Endothelial cell of umbilical vein (primary cell): ENCODE measurements at places on chromosomes 4 and X. TPM values are rescaled to one million over a fixed set of nuclear protein-coding genes. Genes with fewer than 3 reads are reported as not detected.

GRCh38 chr4:151808542-151808941 is 47.7 kb upstream of the GATB start:
- no peak for DNase-seq

GRCh38 chr4:168572002-168572401 is 75.2 kb downstream of the PALLD start:
- DNase-seq = no peak

The CHRNA9 gene
- not detected in 2 replicates for polyA plus RNA-seq

GRCh38 chr4:78552389-78553042 is 946 bp downstream of the ANXA3 start:
- DNase-seq = peak; percentile 76

DNA sequence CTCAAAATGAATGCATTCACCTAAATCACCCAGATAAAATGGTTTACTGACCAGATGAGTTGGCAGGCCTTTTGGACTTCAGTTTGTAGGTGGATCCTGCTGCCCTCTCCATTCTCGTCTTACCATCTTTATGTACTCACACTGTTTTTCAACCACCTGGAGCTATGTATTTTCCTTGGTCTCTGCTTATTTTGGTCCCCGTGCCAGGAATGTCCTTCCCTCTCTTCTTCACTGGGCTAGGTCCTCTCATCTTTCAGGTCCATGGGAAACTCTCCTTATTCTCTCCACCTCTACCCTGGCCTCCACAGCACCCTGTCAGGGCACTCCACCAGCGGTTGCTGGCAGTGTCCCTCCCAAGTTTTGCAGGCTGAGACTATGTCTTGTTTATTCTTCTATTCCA is 2.6 kb downstream of the GPRIN3 start:
- no peak for DNase-seq

DNA sequence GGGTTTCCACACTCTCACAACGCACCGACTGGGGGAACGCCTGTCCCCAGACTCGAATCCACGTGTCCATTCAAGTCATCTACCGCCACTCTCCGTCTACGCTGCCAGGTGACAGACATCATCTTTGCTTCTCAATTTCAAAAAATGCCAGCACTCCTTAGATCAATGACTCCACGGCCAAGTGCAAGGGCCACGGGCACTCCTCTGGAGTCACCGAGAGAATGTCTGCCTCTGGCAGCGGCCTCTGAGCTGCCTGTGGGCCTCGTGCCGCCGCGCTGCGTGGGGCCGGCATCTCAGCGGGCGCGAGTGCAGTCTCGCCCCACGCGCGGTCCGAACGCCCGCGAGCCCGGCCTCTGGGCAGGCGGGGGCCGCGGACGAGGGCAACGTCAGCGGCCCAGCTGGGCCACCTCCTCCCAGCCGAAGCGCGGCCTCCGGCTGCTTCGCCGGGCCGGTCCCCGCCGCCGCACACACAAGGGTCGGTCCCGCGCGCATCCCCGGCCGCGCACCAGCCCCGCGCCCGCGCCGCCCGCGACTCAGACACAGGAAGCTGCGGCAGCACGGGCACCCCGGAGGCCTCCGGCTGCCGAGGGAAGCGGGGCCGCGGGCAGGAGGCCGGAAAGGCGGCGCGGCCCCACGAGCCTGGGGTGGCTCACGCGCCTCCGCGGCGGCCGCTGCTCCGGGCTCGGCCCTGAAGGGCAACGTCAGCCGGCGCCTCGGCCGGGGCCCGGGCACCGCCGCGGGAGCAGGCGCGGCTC is 450 bp downstream of the ACSL1 start:
- peak; percentile 30 for DNase-seq

GRCh38 chr4:24747234-24747975 is 48.0 kb upstream of the SOD3 start:
- DNase-seq = no peak

DNA sequence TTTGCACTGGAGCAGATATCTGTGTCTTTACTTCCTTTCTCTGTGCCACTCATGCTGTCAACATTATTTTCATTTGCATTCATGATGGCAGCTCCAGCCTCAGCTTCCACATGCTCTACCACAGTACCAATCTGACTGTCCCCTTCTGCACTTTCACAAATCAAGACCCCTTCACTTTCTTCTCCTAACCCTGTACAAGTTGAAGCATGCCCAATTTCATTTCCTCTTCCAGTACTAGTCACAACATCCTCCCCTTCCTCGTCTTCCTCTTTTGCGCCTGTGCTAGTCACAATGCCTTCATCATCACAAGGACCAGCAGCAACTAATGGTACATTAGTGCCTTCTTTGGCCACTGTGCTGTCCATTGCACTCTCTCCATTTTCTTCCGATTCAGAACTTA is 26.5 kb downstream of the BOD1L1 start:
- DNase-seq = no peak

The WDR45 gene
- 70.4 and 73.1 TPM in 2 replicates for polyA plus RNA-seq

The SPATA4 gene
- polyA plus RNA-seq = not detected in 2 replicates

DNA sequence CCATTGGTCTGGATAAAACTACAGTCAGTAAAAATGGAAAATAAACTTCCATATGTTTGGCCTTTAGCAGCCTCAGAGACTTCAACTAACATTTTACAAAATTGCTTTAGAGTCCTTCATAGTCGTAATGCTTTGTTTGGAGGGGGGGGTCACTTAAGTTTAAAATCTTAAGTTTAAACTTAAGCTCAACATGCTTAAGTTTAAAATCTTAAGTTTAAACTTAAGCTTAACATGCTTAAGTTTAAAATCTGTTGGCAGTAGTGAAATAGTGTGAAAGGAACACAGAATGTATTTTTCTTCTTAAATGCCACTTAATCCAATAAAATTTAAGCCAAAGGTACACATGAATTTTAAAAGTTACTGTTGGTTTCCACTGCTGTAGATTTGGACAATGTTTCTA is 45.9 kb upstream of the UNC5C start:
- no peak for DNase-seq

- no peak for DNase-seq
Measured at GRCh38 chr4:164177153-164177552, 576.8 kb upstream of the SMIM31 start.

- DNase-seq = no peak
Measured at GRCh38 chr4:1583051-1583785, 100.9 kb downstream of the FAM53A start.

GRCh38 chr4:74534121-74534520 is 89.2 kb downstream of the AREG start:
- no peak for DNase-seq

GRCh38 chr4:54400802-54401201 is 171.7 kb downstream of the PDGFRA start:
- DNase-seq = peak; percentile 85

DNA sequence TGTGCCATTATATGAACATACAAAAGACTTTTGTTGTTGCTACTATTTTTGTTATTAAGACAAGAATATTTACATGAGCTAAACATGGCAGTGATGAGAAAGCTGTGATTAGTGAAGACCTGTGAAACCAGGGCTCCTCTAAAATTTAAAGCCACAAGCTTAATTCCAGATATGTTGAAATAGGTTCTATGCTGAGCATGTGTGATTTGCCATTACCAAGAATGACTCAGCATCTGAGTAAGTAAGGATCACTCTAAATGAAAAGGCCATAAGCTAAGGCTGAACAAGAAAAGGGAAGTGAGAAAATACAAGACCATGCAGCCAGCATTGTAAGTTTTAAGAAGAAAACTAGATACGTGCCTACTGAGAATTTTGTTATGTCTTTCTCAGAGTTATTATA is 75.9 kb upstream of the CAMK2D start:
- DNase-seq = peak; percentile 51

The MCTS1 gene
- 26.0 and 36.1 TPM in 2 replicates for polyA plus RNA-seq

DNA sequence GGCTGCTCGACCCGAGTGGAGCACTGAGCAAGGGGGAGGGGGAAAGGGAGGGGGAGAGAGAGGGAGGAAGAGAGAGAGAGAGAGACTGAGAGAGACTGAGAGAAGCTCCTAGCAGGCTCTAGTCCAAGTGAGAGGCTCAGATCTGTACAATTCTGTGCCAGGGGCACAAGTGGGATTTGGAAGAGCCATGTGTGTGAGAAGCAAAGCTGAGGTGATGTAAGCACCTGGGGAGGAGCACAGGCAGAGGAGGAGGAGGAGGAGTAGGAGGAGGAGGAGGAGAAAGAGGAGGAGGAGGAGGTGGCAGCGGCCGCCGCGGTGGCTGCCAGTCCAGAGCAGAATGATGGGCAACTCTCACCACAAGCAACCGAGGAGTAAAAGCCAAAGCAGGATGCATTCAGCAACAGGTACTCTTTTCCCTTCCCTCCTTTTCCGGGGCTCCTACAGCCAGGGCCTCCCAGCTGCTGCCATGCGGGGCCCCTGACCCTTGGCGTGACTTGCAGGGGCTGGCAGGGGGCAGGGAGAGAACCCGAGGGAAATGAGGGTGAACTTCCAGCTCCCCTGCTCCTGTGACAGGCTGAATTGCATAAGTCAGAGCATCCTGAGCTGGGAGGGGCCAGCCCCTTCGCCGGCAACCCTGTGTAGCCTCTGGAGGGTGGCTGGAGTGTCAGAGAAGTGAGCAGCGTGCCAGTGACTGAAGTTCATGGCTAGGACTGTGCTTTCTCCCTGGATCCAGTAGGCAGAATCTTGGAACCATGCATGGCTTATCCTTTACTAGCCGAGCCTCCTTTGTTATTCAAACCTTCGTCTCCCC is 62.2 kb downstream of the RTL5 start:
- no peak for DNase-seq

DNA sequence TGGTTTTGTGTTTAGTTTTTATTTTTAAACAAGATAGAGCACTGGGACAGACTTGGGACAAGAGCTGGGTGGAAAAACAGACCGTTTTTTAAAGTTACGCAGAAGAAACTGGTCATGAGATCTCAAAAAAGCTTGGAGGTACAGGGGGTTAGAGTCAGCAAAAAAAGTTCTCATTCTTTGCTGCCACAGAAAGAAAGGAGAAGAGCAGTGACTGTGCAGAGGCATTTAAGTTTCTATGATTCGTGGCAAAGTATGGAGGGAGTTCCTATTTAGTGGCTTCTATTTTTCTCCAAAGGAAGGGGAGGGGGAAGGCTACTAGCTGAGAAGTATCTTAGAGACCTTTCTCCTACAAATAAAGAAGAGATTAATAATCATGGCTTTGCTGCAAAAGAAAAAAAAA is 68.3 kb downstream of the MANBA start:
- no peak for DNase-seq

The DACH2 gene
- polyA plus RNA-seq = not detected in 2 replicates

The STK26 gene
- 0.59 and 0.87 TPM in 2 replicates for polyA plus RNA-seq

GRCh38 chrX:120308959-120309872 is 2.0 kb downstream of the TMEM255A start:
- DNase-seq = peak; percentile 29

The PIR gene
- polyA plus RNA-seq = 58.4 and 89.0 TPM in 2 replicates

GRCh38 chr4:166034965-166035364 is 161.9 kb downstream of the TLL1 start:
- DNase-seq = no peak

GRCh38 chr4:109432696-109433095 is 919 bp upstream of the SEC24B start:
- peak; percentile 57 for DNase-seq

GRCh38 chr4:73181231-73181630 is 77.4 kb downstream of the ANKRD17 start:
- DNase-seq = no peak

- no peak for DNase-seq
Measured at GRCh38 chrX:41258871-41259270, 75.1 kb upstream of the DDX3X start.

The BEX5 gene
- 0.73 and 0.88 TPM in 2 replicates for polyA plus RNA-seq

The ADAM29 gene
- polyA plus RNA-seq = not detected in 2 replicates

DNA sequence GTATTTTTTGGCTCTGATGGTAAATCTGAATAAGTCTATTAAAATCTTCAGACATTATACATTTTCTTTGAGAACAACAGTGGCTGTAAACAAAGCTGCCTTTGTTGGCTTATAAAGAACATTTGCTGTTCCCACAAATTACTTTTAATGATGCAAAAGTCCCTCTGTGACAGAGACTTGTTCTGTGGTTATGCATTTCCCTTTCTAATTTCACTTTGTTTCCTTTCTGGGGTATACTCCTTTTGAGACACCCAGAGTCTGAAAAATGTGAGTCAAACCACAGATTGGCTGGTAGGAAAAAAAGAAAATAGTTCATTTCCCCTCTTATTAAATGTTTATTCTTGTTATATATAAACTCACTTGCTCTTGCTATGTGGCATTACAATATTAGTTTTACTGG is 402.4 kb downstream of the PACRGL start:
- no peak for DNase-seq

DNA sequence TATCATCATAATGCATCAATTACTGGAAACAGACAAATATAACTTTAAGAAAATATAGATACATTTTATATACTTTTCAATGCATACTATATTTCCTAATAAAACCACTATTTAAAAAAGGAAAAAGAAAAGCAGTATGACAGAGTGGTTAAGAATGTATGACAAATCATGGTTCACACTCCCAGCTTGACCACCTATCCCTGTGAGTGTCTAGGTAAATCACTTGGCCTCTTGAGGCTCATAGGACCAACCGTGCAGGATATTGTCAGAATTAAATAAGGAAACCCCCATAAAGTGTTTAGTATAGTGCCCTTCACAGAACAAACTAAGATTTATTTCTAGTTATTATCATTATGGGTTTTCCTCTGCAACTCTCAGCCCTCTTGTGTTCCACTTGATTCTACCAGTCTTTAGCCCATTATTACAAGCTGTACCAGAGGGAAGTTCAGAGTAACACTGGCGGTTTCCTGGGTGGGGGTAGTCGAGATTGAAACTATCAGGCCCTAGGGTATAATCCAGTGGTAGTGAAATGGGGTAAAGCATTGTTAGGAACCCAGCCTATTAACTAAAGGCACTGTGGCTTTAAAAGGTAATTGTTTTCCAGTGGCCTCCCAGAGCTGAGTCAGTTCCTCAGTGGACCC is 55.5 kb upstream of the PAK3 start:
- no peak for DNase-seq

- DNase-seq = peak; percentile 23
Measured at GRCh38 chr4:71406459-71406963, 67.7 kb downstream of the SLC4A4 start.

The PRRG1 gene
- 46.3 TPM in 2 replicates for polyA plus RNA-seq

The APELA gene
- not detected in 2 replicates for polyA plus RNA-seq

The ADGRG2 gene
- polyA plus RNA-seq = not detected in 2 replicates

DNA sequence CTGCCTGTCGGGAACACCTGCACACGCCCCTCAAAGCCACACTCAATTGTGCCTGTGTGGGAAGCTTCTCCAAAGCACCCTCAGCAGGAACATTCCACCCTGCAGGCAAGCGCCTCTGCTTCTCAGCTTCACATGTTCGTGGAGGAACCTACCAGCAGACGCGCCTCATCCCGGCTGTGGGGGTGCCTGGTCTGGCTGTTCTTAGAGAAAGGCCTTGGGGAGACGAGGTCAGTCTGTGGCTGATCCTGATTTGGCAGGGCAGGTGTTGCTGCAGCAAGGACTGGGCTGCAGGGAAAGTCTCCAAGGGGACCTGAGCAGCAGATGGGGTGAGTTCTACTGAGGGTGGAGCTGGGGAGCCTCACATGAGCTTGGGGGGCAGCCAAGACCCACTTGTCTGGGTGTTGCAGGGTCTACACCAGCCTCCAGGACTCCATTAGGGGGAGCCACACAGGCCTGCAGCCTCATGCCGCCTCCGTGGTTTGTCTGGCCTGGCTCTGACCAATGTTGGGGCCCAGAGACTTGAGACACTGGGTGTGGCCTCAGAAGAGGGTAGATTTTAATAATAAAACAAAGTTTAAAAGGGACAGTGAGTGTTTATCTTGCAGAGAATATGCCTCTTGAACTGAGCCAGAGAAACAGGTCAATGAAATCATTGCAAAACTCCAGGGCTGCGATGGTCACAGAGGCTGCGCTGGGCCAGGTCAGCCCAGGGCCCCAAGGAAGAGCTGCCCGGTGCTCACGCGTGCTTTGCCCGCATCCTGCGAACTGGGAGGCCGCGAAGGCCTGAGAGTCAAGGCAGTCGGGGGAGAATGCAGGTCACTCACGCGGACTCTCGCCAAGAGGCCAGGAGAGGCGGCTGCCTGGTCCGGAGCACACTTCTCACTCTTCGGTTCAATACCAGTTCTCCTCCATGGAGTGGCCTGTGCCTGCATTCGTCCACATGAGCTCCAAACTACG is 21.1 kb downstream of the RNF212 start:
- no peak for DNase-seq

The HHIP gene
- 227 and 239 TPM in 2 replicates for polyA plus RNA-seq
